ENCODE measurements at places on chromosomes 5 and 9.

GRCh38 chr9:73125651-73126050 lies 26.0 kb upstream of the ANXA1 start:
- no peak for DNase-seq

DNA sequence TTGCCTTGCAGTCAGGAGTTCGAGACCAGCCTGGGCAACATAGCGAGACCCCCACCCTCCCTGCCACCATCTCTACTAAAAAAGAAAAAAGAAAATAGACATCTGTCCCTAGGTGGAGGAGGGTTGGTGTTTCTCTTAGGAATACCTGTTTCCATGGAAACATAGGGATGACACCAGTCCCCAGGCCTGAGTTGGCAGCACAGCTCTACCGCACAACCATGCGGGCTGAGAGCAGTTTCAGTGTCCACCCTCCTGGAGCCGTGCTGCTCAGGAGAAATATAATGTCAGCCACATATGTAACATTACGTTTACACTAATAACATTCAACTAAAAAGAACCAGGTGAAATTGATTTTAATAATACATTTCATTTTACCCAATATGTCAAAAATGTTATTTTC lies 39.3 kb upstream of the CDK20 start:
- DNase-seq = no peak

GRCh38 chr9:113011911-113012381 lies at the start of gene ZNF883:
Gene ZNF883 (minus strand): TSS chr9:113012192.
- DNase-seq = no peak

GRCh38 chr9:135770203-135770535 lies 68.2 kb downstream of the KCNT1 start:
- no peak for DNase-seq

DNA sequence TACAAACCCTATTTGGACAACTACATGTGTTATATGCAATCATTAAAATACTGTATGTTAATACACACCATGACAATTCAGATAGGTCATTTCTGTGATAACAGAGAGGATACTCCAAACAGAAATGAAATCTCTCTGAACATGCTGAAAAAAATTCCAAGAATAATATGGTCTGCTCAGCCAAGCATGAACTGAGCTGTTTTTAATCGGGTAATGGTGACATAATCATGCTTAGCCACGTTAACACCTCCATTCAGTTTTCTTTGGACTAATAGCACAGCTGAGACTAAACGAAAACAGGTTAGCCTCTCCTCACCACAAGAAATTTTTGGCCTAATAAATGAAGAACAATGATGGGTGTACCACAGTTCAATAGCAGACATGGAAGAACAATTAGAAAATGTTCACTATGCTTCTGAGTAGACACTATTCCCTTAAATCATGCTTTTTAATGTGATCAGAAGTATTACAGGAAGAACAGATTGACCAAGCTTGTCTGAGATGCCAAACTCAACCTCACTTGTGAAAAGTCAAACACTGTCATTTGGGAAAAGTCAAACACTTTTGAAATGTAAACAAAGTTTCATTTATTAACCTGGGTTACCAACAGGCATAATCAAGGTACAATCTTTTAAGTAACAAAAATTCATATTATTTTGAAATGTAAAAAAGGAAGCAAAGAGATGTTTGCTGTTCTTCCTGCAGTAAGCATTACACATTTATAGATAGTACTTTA lies 19.4 kb downstream of the RAB14 start:
- DNase-seq = no peak

GRCh38 chr9:109969011-109969410 lies 189.0 kb downstream of the PALM2AKAP2 start:
- DNase-seq = no peak

DNA sequence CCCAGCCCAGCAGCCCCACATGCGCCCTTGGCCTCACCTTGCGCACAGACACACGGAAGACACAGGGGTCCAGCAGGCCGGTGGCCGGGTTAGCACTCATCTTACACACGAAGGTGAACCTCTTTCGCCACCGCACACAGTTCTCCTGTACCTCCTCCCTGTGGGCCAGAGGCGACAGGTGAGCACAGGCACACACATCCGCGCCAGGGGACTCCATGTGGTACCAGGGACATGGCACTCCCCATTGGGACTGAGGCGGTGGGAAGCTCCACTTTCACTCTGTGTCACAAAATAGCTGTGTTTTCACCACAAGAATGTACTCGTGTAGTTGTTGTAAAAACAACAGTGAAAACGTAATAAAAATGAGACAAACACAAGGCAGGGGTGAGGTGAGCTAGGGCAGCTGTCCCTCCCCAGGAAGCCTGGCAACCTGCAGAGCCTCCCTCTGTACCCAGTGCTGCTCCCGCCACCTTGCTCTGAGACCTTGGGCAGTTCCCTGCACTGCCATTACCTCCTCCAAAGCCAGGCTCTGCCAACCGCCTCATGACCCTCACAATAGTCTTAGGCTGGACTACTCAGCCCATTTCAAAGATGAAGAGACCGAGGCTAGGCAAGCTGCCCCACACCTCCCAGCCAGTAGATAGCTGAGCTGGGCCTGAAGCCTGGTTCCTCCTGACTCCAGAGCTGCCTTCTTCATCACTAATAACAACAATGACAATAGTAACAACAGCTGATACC lies 16.3 kb upstream of the DPM2 start:
- no peak for DNase-seq

DNA sequence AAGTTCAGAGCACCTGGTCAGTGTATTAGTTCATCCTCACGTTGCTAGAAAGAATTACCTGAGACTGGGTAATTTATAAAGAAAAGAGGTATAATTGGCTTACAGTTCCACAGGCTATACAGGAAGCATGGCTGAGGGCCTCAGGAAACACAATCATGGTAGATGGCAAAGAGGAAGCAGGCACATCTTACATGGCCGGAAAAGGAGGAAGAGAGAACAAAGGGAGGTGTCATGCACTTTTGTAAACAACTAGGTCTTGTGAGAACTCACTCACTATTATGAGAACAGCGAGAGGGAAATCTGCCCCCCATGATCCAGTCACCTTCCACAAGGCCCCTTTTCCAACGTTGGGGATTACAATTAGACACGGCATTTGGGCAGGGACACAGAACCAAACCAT lies 28.8 kb upstream of the CAVIN4 start:
- DNase-seq = no peak

DNA sequence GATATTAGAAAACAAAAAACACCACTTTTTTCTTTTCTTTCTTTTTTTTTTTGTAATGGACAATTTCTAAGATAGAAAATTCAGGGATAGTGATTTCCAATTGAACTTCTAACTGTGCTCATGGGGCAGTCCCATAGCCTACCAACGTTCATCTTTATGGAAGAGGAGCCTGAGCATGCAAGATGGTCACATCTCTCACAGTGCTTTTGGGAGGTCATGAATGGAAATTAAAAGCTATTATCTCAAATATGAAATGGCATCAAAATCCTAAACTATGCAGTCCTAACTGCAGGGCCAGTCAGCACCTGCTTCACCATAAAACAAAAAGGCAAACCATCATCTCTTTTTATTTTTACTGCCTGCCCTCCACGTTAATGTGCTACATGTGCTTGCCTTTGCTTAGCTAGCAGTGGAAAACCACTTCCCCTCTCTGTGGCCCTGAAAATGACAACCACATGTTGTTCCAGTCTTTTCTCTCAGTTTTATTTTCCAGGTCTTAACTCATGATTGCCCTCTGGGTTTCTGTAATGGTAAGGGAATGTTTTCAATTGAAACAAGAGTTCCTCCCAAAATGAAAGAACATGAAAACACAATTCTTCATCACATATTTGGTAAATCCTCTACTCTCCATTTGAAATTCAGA lies 16.7 kb downstream of the IFNB1 start:
- no peak for DNase-seq

DNA sequence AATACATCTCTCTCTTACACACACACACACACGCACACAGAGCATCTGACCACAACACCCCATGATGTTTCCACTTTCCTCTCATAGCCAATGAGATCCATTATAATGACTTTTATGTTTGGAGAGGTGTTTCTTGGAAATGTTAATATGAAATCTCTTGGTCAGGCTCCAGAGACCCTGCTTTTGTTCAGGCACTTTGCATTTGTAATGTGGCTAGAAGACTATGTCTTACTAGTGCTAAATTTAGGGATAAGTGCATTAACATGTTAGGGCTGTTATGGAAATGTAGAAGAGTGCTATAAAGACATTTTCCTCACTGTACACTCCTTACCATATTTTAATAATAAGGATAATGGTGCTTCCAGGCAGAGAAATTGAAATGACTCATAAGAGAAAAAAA lies 3.8 kb downstream of the CDH9 start:
- no peak for DNase-seq

DNA sequence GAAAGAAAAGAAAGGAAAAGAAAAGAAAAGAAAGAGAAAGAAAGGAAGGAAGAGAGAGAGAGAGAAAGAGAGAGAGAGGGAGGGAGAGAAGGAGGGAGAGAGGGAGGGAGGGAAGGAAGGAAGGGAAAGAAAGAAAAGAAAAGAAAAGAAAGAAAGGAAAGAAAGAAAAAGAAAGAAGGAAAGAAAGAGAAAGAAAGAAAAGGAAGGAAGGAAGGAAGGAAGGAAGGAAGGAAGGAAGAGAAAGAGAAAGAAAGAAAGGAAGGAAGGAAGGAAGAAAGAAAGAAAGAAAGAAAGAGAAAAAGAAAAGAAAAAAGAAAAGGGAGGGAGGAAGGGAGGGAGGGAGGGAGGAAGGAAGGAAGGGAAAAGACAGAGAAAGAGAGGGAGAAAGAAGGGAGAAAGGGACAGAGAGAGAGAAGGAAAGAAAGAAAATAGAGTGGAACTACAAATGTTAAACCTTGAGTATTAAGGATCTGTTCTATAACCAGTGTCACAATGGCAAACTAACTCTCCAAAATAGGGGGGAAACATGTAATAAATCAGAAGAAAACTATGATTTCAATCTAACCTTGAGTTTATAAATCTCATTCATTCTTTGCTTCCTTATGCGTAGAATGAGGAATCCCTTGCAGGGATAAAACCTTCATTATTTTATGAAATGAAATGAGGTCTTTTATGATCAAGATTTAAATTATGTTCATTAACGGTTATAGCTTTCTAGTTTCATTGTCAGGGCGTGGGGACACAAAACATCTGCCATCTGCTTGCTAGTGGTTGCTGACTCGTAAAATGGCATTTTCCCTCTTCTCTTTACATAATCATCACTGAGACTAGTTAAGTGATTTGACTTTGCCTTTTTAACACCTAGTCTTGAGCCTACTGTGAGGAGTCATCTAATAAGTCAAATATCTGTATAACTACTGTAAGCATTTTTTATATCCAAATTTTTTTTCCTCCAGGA lies 40.7 kb upstream of the RAD23B start:
- DNase-seq = no peak

- DNase-seq = no peak
Measured at GRCh38 chr5:120254385-120254784, 209.7 kb upstream of the PRR16 start.

DNA sequence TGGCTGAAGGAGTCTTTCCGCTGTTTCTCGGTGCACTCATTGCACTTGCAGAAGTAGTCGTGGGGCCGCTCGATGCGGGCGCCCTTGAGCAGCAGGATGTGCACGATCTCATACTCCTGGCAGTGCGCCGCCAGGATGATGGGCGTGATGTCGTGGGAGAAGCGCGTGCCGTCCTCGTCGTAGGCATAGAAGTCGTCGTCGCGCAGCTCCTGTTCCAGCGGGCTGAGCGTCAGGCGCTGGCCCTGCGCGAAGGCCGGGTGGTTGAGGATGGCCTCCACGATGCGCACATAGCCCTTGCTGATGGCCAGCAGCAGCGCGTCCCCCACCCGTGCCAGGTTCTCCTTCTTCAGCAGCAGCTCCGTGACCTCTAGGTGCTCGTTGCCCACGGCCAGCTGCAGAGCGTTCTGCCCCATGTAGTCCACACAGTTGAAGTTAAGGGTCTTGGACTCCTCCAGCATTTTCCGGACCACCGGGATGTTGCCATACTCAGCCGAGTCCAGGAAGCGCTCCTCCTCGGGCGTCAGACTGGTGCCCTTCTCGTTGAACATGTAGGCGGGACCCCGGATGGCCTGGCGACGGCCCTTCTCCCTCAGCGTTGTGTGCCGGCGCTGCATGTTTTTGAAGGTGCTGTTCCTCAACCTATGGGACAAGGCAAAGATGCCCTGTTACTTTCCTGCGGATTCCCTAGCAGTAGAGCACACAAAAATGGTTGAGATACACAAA lies 8.4 kb downstream of the TRPC7 start:
- DNase-seq = no peak

DNA sequence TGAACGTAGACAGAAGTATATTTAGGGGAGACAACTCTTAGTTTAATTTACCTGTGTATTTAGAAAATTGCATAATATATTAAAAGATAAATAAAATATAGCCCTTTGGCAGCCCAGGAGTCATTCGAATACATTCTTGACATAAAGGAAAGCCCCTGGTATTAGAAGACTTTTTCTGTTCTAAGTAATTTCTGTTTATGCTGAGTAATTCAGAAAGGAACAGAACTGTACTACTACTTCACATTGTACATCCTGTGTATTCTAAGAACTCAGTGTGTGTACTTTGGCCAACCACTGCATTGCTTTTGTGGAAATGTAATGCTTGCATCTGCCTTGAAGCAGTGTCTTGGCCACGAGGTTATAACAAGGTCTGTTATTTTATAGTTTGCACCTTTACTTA lies 136.4 kb downstream of the KDM4C start:
- DNase-seq = no peak

GRCh38 chr9:12859704-12860251 lies 85.0 kb downstream of the LURAP1L start:
- no peak for DNase-seq

DNA sequence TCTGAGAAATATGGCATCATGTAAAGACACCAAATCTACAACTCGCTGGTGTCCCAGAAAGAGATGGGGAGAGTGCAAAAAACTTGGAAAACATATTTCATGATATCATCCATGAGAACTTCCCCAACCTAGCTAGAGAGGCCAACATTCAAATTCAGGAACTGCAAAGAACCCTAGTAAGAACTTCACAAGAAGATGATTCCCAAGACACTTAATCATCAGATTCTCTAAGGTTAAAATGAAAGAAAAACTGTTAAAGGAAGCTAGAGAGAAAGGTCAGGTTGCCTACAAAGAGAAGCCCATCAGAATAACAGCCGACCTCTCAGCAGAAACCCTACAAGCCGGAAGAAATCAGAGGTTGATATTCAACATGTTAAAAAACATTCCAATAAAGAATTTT lies 95.5 kb upstream of the PRLR start:
- no peak for DNase-seq

DNA sequence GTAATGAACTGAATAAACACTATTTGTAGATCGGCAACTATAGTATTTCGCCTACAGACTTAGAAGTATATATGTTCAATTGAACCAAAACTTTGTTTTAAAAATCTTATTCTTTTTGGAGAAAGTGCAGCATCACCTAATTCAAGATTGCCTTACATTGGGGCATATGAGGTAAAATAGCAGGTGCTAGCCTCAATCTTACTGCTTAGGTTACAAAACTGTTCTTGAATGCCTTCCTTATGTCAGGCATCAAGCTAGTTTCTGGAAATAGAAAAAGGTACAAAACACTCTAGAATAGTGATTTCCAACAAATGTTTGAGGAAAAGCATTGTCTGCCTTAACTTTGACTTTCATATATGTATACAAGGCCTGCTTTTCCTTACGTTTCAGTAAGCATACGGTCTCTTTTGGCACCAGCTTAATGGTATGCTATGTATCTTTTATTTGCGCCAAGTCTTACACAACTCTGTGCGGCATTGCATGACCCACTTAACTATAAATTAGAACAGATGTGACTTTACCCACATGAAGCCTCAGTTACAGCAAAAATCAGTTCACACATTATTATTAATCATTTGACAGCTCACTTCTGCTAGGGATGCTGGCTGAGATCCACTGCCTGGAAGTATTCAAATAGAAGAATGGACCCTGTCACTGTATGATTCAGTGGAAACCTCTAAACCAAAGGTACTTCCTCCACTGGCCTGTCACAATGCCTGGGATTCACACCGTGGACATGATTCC lies 174.1 kb downstream of the PRELID2 start:
- DNase-seq = no peak

- no peak for DNase-seq
Measured at GRCh38 chr9:111412280-111412679, 71.9 kb downstream of the ECPAS start.
